Stimulated activated CD4-positive, alpha-beta T cell treated with anti-CD3 and anti-CD28 coated beads, Interleukin-12 subunit alpha, Interleukin-12 subunit beta, amount 100 ng/mL, for 24 hours (primary cell): ENCODE measurements at places on chromosomes 2 and 18.
A peak's percentile ranks its signal among the peaks of the same experiment; 100 is the strongest.

DNA sequence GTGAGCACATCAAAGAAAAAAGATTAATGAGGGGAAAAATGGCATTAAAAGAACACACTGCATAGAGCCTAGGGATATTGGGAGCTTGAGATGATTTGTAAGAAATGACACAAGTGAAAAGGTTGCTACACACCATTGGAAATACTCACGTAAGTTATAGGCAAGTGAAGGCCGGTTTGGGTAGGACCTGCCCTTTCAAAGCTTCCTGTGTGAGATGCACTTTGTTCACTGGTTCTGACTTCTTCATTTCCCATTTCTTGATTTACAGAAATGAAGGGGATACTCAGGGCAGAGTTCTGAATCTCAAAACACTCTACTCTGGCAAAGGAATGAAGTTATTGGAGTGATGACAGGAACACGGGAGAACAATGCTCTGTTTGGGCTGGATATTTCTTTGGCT lies at the start of gene IL18RAP:
Gene IL18RAP, plus strand, starts transcription at position 251 of the 400 bp plus-strand sequence. Its CDS starts 118 bp downstream, at position 369.
- no peak for DNase-seq

GRCh38 chr18:36465970-36466369 lies 168.5 kb downstream of the FHOD3 start:
- no peak for DNase-seq

- DNase-seq: no peak
Observed at GRCh38 chr18:45335282-45336043, 279.8 kb upstream of the SLC14A2 start.

- DNase-seq: no peak
Observed at GRCh38 chr2:85790499-85791188, 36.9 kb downstream of the ATOH8 start.

DNA sequence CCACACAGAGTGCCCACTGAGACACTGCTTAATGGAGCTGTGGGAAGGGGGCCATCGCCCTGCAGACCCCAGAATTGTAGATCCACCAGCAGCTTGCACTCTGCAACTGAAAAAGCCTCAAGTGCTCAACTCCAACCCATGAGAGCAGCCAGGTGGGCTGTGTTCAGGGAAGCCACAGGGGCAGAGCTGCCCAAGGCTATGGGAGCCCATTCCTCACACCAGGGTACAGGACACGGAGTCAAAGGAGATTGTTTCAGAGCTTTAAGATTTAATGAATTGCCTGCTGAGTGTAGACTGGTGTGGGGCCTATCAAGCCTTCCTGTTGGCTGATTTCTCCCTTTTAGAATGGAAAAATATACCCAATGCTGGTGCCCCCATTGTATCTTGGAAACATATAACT lies 17.2 kb downstream of the TPO start:
- no peak for DNase-seq

GRCh38 chr2:8376603-8377410 lies 305.0 kb upstream of the ID2 start:
- DNase-seq: no peak

DNA sequence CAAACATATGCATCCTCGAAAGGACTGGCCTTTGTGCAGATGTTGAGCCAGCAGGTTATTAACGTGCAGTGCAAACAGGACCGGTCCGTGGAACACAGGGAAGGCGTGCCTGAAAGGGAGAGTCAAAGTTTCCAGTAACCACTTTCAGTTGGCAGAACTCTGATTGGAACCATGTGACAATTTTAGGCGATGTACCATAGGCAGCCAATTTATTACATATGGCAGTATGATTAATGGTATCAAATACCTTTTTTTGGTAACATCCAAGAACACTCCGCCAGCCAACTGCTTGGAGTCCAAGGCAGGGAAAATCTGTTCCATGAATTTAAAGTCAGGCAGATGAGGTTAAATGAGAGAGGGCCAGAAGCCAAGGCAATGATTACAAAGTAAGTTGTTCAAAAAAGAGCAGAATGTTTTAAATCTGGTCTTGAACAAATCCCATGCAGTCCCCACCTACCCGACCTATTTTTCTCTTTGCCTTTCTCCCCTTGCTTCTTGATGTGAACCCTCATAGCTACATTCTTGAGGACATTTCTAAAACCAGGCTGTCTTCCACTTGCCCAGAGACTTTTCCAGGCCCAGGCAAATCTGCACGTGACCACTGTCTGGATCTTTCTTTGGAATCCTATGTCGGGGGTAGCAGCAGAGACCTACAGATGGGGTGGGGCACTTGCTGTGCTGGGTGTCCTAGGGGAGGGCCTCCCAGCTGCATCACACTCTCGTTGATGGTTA lies 351.7 kb downstream of the HRH4 start:
- no peak for DNase-seq

DNA sequence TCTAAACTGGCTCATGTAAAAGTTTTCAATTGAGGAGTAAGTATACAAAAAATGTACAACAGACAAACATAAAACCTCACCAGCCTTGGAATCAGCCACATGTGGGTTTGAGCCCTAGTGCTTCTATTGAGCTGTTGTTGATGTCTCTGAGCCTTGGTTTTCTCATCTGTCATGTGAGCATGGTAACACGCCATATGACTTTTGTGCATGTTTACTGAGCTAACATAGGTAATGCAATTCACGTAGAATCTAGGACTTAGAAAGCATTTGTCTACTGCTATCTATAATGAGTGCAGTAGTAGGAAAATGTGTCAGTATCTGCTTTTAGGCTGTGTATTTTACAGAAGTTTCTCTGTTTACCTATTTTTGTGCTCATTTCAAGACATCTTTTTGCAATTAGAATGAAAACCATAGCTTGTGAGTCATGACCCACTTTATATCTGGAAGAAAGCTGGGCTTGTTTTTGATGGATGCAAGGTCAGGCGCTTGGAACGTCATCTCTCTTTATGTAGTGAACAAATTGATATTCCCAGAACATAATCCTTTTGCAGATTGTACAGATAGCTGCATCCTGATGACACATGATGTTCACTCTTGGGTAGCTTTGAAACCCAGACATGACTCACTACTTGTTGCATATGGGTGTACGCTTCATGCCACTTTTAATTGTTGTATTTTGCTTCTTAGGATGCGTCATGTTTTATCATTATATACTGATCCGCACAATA lies 94.3 kb downstream of the RNF144A start:
- DNase-seq: no peak

GRCh38 chr2:227238238-227239237 lies 74.1 kb downstream of the COL4A3 start:
- DNase-seq: peak; percentile 30

GRCh38 chr2:133541376-133541775 lies 26.9 kb downstream of the NCKAP5 start:
- DNase-seq: no peak

DNA sequence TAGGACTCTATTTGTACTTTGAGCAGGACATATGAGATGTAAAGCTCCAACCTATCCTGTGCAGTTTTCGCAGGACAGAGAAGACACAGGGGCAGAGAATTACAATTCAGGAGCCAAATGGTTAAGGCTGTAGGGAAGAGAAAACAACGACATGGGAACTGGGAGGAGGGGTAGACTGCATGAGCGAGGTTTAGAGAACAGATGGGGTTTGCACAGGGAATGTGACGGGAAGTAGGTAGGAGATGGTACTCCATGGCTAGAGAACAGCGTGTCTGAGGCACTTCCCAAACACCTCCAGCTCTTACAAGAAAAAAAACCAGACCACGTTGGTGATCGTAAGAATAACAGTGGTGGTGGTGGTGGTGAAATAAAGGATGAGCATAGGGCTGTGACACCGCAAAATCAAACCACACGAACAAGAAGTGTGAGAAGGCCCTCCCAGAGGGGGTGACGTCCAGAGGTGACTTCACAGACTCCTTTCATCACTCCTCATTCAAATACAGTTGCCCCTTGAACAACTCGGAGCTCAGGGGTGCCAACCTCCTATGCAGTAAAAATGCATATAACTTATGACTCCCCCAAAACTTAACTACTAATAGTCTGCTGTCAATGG lies 92.7 kb downstream of the FARSB start:
- DNase-seq: no peak

- no peak for DNase-seq
Observed at GRCh38 chr18:63319383-63320122, at the start of gene BCL2. BCL2 (minus strand) TSS chr18:63319769.

- no peak for DNase-seq
Observed at GRCh38 chr2:45882707-45883602, 231.5 kb downstream of the PRKCE start.

- DNase-seq: no peak
Observed at GRCh38 chr2:39524756-39525635, 87.9 kb upstream of the MAP4K3 start.

- no peak for DNase-seq
Observed at GRCh38 chr2:96961210-96961950, 25.0 kb downstream of the FAM178B start.

DNA sequence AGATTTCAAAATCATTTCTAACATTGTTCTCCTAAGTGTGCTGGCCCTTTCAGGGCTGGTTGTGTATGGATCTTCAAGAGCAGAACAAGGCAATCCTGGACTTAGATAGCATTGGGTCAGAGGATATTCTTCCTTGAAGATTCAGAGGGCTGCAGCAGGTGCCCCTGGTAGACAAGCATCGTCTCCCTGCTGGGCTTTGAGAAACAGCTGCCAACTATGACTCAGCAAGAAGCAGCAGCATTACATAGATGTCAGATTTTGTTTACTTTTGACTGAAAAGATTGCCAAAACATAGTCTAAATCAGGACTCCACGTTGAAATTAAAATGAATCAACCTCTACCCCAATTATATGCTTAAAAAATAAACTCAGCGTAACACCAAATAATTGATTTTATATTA lies 618.8 kb downstream of the SOCS6 start:
- DNase-seq: no peak

DNA sequence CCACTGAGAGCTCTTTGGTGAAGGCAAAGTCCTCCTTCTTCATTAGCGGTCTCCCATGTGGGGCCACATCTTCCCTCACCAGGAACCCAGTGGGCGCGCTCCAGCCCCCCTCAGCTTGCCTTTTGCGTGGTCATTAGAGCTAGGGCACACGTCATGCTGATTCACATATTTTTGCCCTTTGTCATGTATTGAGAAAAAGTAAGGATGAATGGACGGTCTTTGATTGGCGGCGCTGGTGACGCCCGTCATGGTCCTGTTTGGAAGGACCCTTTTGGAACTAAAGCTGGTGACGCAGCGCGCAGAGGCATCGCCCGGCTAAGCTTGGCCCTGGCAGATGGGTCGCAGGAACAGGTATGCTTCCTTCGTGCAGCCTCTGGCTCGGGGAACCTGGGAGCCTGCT lies 3.1 kb downstream of the SLC14A1 start:
- no peak for DNase-seq

DNA sequence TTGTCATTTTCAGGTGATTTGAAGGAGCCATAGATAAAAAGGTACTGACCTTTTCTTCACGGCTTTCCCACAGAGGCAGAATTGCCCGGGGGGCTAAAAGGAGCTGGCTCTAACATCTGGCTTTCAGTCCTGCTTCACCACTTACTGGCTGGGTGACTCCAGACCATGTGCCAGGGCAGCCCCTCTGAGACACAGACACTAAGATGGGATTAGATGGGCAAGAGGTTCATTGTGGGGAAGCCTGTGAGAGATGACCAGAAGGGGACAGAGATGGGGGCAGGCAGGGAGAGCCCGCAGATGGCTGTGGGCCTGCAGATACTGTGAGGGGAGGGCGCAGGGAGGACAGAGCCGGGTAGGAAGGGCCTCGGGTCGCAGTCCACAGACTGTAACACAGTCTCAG lies 74.7 kb upstream of the TTC39C start:
- no peak for DNase-seq

- DNase-seq: no peak
Observed at GRCh38 chr2:29293830-29294438, 178.7 kb downstream of the CLIP4 start.

GRCh38 chr2:39837856-39838453 lies 58.9 kb upstream of the THUMPD2 start:
- DNase-seq: no peak

DNA sequence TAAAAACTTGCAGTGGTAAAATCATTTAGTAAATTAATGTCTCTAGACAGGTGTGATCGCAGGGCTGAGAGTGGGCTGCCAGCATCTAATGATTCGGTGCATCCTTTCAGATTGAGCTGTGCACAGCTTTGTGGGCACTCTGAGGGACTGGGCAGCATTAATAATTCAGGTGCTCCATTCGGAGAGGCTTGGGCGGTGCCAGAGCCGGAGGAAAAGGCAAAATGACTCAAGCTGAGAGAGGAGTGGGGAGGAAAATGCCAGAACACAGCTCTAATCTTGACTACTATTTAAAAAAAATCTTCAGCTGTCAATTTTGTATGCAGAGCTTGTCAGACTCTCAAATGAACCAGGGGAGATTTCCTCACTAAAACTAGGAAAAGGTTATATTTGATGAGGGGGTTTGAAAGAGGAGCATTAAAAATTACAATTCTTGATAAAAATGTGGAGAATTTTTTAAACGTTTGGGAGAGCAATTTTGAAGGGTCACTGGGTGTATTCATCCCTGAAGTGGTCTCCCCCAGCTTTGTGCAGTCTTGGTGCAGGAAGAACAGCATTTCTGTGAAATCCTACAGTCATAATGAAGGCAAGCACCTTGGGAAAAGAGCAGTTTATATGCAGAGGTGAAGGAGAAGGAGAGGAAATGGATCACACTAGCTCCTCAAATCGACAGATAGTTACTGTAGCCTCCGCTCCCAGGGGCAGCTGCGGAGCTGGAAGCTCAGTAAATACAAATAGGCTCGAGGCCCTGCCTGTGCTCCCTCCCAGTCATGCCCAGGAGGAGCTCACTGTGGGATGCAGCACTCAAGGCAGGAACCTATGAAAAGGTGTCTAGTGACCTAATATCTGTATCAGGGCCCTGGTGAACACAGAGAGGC lies 535.4 kb upstream of the RAB6C start:
- DNase-seq: no peak

GRCh38 chr2:188607501-188607900 lies 315.8 kb downstream of the GULP1 start:
- DNase-seq: no peak

DNA sequence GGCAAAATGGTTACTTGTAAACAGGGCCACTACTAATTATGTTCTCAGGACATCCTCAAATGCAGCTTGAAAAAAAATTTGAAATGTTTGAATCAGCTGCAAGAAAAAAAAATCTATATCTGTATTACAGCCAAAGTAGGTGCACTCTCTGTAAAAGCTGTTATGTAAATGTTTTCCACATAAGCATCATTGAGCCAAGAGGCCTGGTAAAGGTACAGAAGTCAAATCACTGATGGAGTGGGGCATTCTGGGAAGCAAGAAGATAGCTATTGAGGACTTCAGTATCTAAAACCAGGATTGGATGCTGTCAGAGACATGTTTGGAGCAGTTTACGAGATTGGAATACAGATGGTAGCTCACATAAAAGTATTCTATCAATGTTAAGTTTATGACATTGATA lies 80.3 kb downstream of the MAPRE2 start:
- no peak for DNase-seq

DNA sequence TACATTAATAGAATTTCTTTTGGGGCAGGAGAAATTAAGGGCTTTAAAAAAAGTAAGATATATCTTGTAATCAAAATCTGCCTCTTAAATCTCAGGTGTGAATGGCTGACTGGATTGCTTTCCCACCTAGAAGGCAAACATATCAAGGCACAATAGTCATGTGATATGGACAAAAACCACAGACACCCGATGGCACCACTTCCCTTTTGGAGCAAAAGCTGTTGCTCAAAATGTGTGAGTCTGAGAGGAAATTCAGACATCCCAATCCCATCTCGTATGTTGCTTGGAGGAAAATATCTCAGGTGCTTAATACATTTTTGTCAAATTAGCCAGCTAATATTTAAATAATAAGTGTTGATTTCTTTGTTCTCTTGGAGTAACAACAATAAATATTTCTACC lies 120.7 kb downstream of the KCNF1 start:
- no peak for DNase-seq
